ENCODE measurements at places on chromosomes 4 and X.

GRCh38 chr4:53981567-53981966 is 82.8 kb downstream of the CHIC2 start:
- no peak for DNase-seq

DNA sequence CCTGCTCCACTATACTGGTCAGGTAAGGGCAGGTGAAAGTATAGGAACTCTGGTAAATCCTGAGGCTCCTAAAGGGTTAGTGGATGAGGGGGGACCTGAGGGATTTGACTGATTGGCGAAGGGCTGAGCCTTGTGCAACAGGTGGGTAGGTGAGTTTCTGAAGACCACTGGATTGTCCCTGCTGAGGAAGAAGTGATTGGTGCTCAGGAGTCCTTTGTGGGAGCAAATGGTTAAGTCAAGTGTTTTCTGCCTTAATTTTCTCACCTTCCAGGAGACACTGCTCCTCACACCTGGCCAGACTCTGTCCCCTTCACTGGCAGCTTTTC is 156.6 kb downstream of the AMMECR1 start:
- DNase-seq, result no peak

DNA sequence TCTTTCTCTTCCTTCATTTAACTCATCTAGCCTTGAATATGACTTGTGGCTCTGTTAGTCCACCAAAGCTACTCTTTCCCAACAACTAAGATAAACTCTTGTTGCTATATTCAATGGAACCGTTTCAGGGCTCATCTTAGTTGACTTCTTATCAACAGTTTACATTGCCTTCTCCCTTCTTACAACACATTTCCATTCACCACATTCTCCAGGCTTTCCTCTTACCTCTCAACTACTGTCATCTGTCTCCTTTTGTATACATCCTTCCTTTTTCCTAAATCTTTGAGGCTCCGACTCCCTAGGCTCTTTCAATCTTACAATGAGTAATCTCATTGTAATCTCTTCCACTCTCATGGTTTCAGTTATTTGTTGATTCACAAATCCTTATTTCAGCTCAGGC is 58.5 kb downstream of the NCAPG start:
- no peak for DNase-seq

- no peak for DNase-seq
Observed at GRCh38 chr4:152160225-152160800, 375.6 kb downstream of the FBXW7 start.

DNA sequence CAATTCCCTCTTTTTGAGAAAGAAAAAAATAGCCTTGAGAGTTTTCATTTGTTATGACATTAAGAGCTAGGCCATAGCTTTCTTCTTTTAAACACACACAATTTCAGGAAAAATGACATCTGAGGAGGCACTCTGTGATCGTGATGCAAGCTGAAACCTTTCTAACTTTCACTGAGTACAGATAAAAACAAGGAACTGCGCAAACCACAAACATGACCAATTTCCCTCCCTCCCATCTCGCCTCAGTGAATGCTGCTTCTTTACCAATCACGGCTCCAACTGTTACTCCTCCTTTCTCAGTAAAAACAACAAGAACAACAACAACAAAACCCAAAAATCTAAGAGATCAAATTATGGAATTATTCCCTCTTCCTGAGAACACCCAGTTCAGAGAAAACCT is 626.8 kb downstream of the TLL1 start:
- no peak for DNase-seq

GRCh38 chrX:134933248-134933647 is 57.5 kb upstream of the SMIM10 start:
- no peak for DNase-seq

- DNase-seq, result no peak
Observed at GRCh38 chr4:122695226-122695625, 37.3 kb upstream of the BBS12 start.

DNA sequence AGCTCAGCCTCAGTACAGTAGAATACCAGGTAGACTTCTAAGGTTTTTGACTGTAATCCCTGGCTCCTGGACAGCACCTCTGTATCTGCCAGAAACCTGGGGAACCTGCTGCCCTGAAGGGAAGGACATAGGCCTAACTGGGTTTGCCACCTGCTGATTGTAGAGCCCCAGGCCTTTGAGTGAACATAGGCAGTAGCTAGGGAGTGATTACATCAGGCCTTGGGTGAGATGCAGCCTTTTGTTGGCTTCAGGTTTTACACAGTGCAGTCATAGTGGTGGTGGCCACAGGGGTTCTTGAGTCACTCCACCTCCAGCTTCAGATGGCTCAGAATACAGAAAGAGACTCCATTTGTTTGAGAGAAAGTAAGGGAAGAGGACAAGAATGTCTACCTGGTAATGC is 19.3 kb downstream of the IQCM start:
- no peak for DNase-seq

GRCh38 chr4:186723292-186724057 is at the start of gene FAT1:
TSS of gene FAT1 (minus strand) at chr4:186723856. CDS start at chr4:186709827, 14,029 bp downstream.
- no peak for DNase-seq

DNA sequence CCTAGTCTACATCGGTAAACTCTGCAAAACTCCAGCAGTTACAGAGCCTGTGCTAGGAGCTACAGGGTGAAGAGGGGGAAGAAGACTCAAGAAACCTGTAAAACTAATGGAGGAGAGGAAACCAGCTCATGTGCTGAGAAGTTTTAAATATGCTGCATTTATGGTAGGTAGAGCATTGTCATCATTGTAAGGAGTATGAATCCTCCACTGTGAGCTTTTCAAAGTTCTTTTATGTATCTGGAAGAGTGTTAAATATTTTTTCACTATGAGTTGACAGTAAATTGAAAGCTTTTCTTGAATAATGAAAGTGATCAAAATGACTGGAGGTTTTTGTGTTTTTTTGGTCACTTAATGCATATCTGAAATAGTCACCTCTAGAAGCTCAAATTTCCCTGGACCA is 46.2 kb downstream of the SEPTIN11 start:
- no peak for DNase-seq

- no peak for DNase-seq
Observed at GRCh38 chrX:79159800-79160199, 15.3 kb downstream of the GPR174 start.

DNA sequence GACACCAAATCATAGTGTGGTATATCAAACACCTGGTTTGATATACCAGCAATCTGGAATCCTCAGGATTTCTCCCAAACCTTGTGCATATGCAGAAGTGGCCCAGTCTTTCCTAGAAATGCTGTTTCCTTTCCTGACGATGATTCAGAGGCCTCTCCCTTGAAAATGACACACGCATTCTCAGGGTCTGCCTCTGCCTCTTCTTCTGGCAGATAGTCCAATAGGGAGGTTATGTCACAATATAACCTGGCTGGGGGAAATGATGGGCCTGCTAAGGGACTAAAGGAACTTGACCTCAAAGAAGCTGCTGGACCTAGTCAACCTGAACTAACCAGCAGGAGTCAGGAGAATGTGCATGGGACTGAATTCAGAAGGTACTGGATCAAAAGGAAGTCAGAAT is 435.2 kb downstream of the IDS start:
- no peak for DNase-seq

DNA sequence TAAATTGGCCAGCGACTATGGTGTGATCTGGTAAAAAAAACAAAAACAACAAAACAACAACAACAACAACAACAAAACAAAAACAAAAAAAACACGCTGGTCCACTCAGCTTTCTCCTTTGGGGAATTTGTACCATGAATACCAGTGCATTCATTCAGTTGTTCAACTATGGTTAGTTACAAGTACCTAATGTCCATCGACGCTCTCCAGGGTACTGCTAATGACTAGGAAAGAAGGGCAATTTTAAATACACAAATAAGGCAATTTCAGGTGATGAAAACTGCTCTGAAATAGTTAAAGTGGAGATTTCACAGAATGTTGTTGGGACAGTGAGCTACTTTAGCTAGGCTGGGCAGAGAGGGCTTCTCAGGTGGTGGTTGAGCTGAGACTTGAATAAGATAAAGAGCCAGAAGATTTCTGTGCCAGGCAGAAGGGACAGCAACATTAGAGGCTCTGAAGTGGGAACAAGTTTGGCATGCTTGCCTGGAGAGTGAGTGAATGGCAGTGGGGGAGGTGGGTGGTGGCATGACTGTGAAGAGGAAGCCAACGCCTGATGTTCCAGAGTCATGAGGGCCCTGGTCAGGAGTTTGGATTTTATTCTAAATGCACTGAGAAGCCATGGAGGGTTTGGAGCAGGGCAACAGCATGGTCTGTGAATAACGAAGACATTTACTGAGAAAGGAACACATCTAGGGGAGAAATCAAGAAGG is 45.9 kb upstream of the PGRMC2 start:
- DNase-seq, result no peak

- no peak for DNase-seq
Observed at GRCh38 chrX:68433981-68434299, 645 bp upstream of the OPHN1 start.

DNA sequence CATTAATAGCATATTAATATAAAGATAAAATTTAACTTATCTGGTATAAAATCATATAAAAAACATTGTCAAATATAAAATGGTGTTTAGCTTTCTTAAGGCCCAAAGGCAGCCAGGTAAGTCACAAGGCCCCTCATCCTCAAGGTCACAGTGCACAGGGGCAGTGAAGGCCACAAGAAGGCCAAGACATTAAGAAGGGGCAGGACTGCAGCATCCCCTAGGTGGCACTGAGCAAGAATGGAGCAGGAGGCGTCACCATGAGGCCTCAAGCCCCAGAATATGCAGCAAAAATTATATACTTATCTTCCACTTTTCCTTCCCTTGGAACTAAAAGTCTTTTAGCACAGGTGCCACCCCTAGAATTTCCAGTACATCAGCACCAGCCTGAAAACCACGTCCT is 49.5 kb upstream of the MAGEA8 start:
- DNase-seq, result no peak

DNA sequence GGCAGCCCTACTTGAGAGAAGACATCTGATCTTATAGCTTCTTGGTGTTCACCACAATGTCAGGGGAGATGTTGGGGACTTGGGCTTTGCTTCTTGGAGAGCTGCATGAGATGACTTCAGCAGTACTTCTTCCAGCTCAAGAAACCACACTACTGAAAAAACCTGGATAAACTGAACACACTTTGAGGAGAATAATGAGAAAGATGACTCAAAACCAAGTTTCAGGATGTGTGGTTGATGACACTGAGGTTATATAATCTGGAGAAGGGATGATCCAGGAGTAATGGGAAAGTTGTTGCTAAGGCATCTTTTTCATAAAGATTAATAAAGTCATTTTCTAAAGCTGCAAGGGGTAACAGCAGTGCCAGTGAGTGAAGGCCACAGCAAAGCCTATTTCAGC is 58.4 kb upstream of the PNPLA4 start:
- no peak for DNase-seq

DNA sequence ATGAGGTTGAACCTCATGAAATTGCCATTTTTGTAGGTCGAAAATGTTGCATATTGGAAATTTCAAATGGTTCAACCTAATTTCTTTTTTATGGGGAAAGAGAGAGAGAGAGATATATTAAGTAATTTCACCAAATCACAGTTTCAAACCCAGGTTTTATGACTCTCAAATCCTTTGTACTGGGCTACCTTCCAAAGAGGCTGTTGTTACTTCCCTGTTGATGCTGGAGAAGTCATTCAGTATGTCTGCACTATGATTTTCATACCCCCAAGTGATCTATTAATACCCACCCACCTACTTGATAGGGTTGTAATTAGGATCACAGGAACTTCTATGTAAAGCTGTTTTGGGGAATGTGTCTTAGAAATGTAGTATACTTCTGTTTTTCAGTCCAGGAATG is 109.9 kb downstream of the ZNF330 start:
- DNase-seq, result no peak

DNA sequence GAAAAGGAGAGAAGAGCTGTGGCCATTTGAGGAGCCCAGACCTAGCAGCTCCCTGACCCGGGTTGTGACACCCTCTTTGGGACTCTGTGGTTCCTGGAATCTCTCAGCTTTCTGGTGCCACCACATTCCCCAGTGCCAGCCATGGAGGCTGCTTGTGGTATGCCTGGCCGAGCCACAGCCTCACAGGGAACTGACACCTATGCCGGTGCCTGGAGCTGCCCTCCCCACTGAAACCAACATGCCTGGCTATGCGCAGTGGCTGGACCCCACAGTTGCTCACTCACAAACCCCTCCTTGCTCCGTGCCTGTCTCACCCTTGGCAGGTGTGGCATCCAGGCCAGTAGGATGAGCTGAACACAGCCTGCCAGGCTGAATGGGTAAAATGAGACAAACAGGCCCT is 749.4 kb downstream of the ARAP2 start:
- DNase-seq, result no peak

DNA sequence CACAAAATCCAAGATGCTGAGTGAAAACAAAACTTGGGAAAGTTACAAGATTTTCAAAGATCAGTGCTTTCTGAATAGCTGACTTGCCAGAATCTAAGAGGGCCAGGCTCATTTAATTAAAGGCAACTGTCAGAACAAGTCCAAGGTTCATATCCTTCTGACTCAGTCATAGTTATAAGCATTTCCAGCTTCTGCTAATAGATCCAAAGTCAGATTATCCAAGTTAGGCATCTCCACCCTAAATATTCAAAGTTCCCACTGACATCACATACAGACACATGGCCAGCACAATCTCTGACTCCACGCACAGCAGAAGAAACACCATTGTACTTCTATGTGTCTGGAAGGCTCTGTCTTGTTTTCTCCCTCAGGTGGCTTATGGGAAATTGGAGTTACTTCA is 41.8 kb downstream of the GASK1B start:
- no peak for DNase-seq

DNA sequence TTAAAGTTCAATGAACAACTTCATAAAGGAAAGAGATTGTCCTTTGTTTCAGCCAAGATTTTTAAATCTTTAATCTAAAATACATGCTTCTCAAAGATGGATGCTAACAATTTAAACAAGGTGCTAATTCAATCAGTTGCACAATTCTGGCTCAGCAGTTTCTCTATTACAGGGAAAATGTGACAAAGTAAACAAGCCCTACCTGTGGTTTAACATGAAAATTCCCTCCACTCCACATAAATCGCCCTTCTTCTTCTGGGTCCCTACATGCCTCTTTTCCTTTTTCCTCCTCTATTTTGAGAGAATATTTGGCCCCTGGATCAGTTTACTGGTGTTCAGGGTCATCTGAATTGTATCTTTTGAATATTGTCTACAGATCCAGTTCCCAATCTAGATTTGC is 80.6 kb downstream of the FRYL start:
- no peak for DNase-seq

DNA sequence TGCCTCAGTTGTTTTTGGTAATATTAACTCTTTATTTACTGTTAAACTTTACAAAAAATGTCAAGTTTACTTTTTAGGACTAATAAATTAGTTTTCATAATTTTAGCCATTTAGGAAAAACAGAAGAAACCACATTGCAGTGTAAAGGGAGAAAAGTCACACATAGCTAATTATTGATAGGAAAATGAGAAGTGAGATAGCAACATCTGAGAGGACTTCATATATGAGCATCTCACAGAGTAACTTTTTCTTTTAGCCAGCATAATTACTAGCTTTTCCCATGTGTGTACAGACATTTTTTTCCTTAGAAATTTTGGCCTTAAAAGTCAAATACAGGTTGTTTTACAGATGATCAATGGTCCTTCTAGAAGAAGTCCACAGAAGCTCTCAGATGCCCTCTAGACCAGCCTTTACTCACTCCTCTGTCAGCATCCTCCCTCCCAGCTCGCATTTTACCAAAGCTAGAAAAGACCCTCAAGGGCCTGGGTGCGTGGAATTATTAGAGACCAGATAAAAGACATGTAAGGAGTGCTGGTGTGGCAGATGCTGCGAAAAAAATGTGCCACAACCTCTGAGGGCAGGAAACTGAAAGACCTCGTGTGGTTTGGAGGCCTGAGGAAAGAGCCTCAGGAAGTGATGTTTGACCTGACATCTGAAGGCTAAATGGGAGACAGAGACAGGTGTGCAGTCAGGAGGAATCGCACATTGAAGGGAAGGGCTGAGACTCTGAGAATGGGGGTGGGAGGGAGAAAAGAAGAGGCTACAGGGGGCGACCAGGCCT is 156.9 kb downstream of the CBR4 start:
- no peak for DNase-seq

GRCh38 chr4:15754323-15754722 is 23.8 kb upstream of the CD38 start:
- no peak for DNase-seq
